ENCODE measurements at places on chromosomes 6 and 20.

GRCh38 chr6:112155886-112156285 lies 68.5 kb downstream of the FAM229B start:
- DNase-seq, result no peak

DNA sequence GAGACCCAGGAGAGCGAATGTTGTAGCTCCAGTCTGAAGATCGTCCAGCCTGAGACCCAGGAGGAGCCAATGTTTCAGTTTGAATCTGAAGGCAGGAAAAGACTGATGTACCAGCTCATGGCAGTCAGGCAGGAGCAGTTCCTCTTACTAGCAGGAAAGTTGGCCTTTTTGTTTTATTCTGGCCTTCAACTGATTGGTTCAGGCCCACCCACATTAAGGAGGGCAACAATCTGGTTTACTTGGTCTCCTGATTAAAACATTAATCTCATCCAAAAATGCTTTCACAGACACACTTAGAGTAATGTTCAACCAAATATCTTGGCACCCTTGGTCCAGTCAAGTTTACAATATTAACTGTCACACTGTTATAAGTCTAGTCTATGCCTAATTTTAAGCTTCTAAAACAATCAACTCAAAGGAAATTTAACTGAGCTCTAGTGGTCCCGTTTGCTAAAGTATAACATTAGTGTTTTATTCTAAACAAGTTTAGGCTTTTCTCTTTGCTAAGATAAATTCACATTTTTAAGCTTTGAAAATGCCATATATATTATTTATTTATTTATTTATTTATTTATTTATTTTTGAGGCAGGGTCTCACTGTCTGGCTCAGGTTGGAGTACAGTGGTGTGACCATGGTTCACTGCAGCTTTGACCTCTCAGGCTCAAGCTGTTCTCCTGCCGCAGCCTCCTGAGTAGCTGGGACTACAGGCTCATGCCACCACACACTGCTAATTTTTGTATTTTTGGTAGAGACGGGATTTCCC lies 275.5 kb upstream of the SLC35B3 start:
- DNase-seq, result no peak

DNA sequence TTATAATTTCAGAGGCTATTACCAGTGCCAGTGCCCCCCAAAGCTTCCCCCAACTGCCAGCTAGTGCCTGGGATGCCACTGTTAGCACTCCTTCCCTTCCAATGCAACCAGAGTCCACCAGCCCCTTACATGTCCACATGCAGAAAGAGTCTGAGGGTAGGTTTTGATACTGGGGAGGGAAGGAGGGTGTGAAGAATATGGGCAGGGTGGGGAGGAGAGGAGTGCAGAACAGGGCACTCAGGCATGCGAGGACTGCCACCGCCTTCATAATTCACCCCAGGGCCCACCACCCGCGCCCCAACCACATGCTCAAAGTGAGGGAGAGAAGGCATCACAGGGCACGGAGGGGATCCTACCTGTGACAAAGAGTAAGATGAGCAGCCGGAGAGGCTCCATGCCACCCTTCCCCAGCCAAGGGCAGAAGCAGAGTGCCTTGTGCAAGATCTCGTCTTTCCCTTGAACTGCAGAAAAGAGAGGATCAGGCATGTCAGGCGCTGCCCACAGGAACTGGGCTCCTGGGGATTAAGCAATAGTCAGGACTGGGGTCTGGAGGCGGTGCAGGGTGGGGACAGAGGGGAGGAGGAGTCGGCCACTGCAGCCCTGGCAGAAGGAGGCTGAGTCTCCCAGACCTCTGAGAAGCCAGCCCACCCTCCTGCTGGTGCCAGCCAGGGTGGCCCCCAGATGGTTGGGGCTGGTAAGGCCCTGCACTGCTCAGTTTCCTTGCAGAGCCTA lies at the start of gene TREM2:
TSS of gene TREM2 (minus strand) at position 430 of the 732 bp plus-strand sequence. CDS start at position 396, 34 bp downstream.
- no peak for DNase-seq

DNA sequence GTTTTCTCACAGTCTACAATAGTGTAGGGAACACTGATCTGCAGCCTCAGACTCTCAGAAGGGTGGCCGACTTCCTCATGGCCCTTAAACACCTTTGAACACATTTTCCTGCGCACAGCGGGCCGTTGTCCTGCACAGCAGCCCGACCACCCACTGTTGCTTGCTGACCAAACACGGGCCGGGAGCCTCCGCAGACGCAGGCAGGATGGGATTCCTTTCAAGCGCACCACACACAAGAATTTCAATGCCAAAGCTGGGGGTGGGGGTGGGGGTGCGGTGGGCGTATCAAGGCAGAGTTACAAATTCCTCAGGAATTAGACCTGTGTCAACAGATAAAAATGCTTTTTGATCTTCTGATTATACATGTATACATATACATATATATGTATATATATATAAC lies 74.5 kb downstream of the HUS1B start:
- DNase-seq, result no peak

GRCh38 chr6:159876242-159876641 lies 14.5 kb upstream of the MAS1 start:
- DNase-seq, result no peak

DNA sequence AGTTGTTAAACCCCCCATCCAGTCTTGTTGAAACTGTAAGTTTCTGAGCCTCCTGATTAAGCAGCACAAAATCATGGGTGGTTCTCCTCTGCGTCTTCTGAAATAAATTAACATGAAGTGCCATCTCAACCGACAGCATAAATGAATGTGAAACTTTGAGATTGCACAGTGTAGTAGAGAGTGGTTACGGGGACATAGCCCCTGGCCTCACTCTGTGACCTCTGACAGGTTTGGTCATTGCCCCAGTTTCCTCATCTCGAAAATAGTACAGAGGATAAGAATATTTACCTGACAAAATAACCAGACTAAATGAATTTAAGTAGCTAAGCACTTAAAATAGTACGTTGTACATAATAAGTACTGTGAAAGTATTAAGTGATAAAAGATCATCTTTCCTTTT lies 19.1 kb downstream of the NKX2-4 start:
- DNase-seq, result no peak

- peak; percentile 95 for DNase-seq
These were observed 171.8 kb upstream of the AKAP12 start for GRCh38 chr6:151067684-151068596.

GRCh38 chr6:150145830-150146229 lies 3.0 kb downstream of the PPP1R14C start:
- DNase-seq, result no peak

DNA sequence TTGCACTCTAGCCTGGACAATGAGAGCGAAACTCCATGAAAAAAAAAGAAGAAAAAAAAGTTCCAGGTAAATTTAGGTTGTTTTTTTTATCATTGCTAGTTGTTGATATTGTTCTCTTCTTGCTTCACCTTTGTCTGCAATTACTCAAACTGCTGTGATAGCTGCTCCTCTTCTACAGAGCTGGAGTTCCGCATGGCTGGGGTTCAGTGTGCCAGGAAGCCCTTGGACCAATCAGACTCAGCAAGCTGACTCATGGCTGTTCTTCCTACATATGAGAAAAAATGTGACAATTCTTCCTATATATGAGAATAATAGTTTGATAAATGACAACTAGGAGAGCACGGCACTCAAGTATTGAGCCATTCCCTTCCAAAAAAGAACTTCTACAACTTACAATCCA lies 28.4 kb downstream of the DPPA5 start:
- DNase-seq, result no peak

DNA sequence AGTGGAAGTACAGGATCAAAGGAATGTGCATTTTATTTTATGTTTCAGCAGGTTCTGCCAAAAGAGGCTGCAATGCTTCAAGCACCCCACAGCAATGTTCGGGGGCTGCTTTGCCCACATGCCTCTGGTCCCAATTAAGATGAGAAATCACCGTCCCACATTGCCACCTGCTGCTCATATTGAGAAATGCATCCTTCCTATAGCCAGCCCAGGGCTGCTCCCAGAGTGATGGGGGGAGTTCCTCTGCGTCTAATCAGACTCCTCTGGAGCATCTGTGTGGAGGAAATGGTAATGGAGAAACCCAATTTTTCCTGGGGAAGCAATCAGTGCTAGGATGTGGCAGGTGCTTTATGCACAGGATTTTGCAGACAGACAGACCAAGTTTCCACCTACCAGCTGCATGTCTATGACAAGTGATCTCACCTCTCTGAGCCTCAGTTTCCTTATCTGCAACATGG lies 33.7 kb downstream of the PTGIS start:
- DNase-seq, result peak; percentile 66

DNA sequence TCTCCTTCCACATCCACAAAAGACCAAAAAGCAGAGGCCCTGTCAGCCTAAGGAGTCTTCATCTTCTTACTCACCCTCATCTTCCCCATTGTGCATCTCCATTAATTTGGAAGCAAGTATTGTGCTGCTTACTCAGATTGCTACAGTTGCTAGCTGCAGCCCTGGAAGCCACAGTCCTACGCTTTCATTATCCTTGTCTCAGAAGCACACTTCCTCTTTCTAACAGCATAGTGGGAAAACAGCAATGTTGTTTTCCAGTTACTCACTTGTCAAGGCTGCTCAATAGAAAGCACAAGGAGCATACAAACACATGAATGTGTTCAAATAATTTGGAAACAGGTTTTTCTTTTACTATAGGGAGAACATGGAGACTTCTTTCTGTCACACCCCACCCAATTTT lies 76.6 kb upstream of the RBM24 start:
- no peak for DNase-seq

DNA sequence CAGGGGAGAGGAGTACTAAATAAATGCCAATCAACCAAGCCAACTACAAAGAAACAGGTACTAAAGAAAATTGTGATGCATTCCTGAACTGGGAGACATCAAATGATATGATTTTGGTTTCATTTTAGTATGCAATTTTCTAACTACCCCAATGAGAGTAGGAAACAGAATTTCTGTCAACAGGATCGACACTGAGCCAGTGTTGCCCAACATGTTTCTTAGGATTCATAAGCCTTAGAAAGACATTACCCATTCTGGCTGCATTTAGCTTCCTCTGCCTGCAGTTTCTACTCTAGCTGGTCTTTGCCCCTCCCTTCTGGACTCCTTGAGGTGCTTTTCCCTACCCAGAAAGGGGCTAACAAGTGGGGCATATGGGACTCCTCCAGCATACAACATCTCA lies 49.8 kb downstream of the KCTD20 start:
- DNase-seq, result no peak

DNA sequence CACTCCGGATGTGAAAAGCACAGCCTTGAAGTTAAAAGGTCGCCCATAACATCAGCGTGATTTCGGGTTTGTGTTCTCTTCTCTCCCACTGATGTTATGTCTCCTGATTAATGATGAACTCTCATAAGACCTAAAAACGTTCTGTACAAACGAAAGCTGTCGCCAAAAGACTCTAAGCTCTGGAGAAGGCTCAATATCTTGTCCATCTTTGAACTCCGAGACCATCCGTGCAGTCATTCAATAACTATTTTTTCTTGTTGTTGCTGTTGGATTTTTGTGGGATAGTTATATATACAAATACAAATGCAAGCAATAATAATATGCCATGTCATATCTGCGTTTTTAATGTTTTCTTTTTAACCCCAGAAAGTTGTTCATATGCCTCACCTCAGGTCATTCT lies 291.8 kb upstream of the MARCKS start:
- DNase-seq, result no peak

All from LHCN-M2 (cell line).